ENCODE measurements at places on chromosomes 5 and 9.

- DNase-seq, result no peak
Observed at GRCh38 chr5:60598424-60598823, 101.5 kb downstream of the DEPDC1B start.

GRCh38 chr9:22731786-22732185, 285.2 kb downstream of the DMRTA1 start:
- no peak for DNase-seq

- no peak for DNase-seq
Observed at GRCh38 chr5:94367900-94368299, 250.5 kb downstream of the KIAA0825 start.

DNA sequence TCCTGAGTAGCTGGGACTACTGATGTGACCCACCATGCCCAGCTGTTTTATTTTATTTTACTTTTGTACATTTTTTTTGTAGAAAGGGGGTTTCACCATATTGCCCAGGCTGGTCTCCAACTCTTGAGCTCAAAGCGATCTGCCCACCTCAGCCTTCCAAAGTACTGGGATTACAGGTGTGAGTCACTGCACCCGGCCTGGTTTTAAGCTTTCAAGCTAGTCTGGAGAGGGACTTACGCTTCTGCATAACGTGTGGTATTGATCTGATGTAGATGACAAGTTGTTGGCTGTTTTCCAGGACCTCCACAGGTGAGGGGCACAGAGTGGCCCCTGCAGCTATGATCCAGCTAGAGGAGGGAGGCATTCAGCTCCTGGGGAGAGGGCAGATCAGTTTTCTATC, 6.8 kb upstream of the CCL21 start:
- no peak for DNase-seq

- no peak for DNase-seq
Observed at GRCh38 chr9:75551861-75552260, 338.6 kb upstream of the PCSK5 start.

DNA sequence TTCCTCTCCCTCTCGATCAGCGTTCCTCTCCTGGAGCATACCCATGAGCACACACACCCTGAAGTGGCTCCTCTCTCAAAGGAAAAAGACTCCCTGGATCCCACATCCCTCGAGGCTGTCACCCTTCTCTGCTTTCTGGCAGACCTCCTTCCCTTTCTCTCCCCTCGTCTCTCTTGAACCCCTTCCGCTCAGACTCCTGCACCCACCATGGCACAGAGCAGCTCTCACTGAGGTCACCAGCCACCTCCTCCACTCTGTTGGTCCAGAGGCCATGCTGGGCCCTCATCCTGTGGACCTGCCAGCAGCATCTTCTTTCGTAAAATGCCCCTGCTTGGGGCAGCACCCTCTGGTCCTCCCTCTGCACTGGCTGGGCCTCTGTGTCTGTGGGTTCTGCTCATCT, 5.7 kb downstream of the B4GALT7 start:
- no peak for DNase-seq

DNA sequence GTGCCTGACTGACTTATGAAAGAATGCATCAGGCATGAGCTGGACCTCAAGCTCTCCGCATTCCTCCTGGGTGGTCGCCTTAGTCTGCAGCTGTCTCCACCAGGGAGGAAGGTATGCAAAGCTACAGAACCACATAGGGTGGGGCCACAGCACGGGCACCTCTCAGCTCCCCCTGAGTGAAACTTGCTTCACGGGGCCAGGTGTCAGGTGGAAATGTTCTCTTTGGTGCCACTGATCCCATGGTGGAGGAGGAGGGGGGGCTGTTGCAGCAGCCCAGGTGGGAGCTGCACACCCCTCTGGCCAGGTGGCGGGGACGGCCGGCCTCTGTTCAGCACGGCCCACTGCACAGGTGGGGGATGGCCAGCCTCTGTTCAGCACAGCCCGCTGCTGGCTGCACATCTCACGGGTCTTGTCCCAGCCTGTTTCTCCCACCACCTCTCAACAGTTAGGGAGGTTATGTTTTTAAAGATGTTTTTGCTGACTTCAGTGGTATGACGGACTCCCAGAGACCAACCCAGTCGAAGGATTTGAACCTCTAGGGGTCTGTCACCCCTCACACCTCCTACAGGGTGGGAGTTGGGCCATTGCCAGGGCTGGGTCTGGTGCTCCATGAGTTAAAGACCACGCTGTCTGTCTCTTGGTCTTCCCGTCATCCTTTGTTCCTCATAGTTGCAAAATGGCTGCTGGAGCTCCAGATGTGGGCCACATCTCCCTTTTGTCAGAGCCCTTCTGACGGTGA, 34.3 kb downstream of the MRPL36 start:
- DNase-seq, result no peak

GRCh38 chr5:151735646-151736045, 22.8 kb downstream of the ATOX1 start:
- DNase-seq, result no peak

- peak; percentile 68 for DNase-seq
Observed at GRCh38 chr5:134541736-134542376, 16.4 kb downstream of the JADE2 start.

- no peak for DNase-seq
Observed at GRCh38 chr5:14097998-14098471, 45.1 kb upstream of the TRIO start.

DNA sequence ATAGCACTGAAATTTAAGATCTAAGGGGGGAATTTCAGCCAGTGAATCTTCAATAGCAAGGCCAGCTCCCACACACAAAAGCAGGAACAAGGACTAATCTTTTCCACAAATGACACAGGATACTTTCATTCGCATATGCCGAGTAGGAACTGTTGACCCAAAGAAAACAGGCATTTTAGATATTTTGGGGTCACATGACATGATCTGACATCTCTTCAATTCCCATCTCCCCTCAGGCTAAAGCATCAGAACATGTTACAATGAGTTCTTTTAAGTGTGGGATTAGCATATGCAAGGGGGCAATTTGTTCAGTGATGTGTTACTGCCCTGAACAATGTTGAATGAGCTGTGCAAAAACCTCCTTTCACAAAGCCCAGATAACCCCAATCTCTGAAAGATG, 68.2 kb downstream of the TLE1 start:
- no peak for DNase-seq

- no peak for DNase-seq
Observed at GRCh38 chr9:108813951-108814601, 41.7 kb downstream of the ACTL7B start.
